Activated CD8-positive, alpha-beta memory T cell treated with anti-CD3 and anti-CD28 coated beads, Interleukin-2, amount 50 U/mL, for 48 hours (primary cell): ENCODE measurements at places on chromosomes 6 and 20.
A peak's percentile ranks its signal among the peaks of the same experiment; 100 is the strongest.

GRCh38 chr6:6004390-6004995, 2.2 kb downstream of the NRN1 start:
- peak; percentile 57 for DNase-seq

GRCh38 chr6:166032366-166033200, 135.1 kb downstream of the TBXT start:
- DNase-seq: no peak

GRCh38 chr6:112429226-112429625, 82.1 kb downstream of the RFPL4B start:
- DNase-seq: no peak

- DNase-seq: no peak
Measured at GRCh38 chr6:112308476-112308875, 38.7 kb upstream of the RFPL4B start.

DNA sequence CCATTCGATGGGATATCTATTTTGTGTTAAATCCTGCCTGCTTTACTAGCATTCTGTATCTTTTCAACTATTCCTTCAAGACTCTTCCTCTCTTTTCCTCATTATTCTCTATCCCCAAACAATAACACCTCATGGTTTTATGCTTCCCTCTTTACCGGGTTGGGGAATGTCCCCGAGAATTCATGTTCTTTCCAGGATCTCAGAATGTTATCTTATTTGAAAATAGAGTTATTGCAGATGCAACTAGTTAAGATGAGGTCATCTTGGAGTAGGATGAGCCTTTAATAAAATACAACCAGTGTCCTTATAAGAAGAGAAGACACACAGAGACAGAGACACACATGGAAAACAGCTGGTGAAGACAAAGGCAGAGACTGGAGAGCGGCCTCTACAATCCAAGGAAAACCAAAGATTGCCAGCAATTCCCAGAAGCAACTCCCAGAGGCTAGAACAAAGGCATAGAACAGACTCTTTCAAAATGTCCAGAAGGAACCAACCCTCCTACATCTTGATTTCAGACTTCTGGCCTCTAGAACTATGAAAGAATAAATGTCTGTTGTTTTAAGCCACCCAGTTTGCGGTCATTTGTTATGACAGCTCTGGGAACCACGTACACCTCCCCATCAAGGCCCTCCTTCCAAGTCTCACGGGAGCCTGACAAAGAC, 126.8 kb upstream of the TNFAIP3 start:
- no peak for DNase-seq

DNA sequence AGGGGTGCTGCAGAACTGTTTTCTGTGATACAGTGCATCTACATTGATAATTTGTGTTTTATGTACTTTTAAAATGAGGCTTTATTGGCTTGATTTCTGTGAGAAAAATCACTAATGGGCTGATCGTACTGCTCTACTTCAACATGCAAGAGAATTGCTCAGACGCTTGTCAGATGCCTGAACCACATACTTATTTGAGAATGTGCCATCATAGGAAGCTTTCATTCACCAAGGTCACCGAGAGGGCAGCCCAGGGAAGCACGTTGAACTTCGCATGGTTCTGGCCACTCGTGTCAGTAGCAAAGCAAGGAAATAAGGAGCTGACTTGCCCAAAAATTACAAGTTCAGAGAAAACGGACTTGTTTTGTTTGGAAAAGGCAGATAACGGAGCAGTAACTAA, 168.5 kb upstream of the AKAP12 start:
- peak; percentile 15 for DNase-seq

- DNase-seq: no peak
Measured at GRCh38 chr6:118569498-118569897, 21.4 kb downstream of the PLN start.

- DNase-seq: no peak
Measured at GRCh38 chr6:62764841-62765240, 446.4 kb upstream of the FKBP1C start.

DNA sequence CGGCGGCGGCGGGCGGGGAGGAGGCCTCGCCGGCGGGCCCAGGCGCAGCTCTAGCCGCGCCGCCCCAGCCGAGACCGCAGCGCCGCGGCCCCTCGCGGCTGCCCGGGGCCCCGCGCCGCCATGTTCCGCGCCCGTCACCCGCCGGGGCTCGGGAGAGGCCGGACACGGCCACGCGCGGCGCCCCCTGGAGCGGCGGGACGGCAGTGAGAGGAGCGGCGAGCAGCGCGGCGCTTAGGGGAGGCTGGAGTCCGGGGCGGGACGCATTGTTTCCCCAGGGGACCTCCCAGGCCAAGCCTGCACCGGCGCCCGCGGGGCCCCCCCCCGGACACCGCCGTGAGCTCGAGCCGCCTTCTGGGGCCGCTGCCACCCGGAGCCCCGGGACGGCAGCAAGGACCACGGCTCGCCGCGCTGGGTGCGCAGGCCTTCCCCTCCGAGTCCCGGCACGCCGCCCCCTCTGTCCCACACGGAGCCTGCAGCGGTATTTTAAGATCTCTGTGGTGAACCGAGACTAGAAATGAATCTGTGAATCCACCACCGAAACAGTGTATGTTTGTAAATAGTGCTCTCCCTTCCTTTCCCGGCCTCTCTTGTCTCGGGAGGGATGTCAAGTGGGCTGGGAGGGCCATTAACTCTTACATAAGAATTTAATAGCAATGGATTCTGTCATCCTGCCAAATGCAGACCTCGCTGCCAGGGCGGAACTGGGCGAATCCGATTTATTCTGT, 424 bp upstream of the KIF13A start:
- peak; percentile 76 for DNase-seq

DNA sequence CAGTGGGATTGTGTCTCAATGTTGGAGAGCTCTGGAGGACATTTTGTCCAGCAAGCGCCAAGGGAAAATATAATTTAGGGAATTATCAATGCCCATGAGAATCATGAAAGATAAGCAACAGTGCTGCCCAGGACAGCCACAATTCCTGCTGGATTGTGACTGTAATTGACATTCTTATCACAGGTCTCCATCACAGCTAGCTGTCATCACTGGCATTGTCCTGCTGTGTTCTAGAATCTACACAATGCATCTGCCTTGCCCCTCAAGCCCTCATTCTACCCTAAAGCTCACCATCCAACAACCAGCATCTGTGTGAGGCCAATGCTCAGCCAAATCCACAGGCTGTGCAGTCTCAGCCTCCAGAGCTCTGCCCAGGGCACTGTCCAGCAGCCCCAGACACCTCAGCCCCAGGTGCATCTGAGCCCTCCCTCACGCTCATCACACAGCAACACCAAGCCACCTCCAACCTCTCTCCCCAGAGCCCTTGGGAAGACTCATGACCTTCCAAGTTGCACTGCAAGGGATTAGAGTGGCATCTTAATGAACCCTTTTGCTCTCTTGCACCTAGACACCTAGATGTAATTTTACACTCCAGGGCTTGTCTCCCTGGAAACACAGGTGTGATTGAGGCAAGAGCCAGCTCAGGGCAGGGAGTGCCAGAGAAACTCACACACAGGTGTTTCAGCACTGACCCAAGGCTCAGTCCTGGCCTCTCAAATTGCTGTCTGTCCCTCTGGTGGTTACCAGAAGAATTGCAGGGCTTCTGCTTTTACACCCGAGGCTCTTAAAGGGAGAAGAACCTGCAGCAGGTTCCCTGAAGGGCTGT, 85.2 kb upstream of the PHACTR3 start:
- no peak for DNase-seq

GRCh38 chr6:75213732-75214131, 7.9 kb upstream of the COL12A1 start:
- DNase-seq: no peak

GRCh38 chr6:138590796-138591709, 91.8 kb upstream of the NHSL1 start:
- DNase-seq: no peak

DNA sequence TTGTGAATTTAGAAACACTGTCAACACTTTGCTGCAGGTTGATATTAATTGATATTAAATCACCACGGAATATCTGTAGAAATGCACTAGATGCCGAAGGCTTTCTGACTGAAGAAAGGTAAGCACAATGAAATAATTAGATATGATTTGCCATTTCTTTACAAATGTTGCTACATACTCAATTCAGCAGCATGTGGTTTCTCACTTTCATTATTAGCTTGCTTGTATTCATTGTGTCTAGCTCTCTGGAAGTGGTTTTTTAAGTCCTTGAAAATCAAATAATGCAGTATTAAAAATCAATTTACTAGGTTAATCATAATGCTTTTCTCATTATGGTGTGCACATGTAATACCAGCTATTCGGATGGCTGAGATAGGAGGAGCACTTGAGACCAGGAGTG, 231.3 kb upstream of the MARCKS start:
- DNase-seq: no peak

GRCh38 chr20:17807651-17808050, 107.9 kb downstream of the BANF2 start:
- DNase-seq: no peak

DNA sequence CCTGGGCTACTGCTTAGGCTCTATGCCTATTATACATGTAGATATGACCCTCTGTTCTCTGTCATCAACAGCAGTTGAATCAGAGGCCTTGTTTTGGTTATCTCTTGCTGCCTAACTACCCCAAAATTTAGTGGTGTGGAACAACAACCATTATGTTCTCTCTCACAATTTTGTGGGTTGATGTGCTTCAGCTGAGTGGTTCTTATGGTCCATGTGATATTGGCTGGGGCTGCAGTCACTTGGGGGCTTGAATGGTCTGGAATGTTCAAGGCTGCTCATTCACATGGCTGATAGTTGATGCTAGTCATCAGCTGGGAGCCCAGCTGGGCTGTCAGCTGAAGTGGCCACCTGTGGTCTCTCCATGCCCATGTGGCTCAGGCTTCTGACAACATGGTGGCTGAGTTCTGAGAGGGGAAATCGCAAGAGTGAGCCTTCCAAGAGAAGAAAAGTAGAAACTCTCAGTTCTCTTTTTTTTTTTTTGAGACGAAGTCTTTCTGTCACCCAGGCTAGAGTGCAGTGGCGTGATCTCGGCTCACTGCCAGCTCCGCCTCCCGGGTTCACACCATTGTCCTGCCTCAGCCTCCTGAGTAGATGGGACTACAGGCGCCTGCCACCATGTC, 47.8 kb downstream of the SHLD1 start:
- no peak for DNase-seq

GRCh38 chr6:142395266-142395665, 93.5 kb downstream of the ADGRG6 start:
- DNase-seq: no peak

DNA sequence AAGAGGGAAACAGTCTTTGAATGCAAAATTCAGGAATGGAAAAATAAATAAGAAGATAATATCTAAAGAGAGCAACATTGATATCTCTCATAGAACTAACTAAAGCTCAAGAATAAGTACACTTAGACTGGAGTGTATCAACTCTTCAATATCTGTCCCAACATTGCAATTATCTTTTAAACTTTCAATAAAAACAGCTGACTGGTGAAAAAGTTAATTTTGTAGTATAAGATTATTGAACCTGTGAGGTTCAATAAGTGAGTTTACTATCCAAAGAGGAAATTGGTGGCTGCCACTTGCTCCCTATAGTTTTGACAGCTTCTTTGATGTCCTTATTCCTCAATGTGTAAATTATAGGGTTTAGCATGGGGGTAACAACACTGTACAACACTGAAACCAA, 13.7 kb downstream of the OR5V1 start:
- DNase-seq: no peak

DNA sequence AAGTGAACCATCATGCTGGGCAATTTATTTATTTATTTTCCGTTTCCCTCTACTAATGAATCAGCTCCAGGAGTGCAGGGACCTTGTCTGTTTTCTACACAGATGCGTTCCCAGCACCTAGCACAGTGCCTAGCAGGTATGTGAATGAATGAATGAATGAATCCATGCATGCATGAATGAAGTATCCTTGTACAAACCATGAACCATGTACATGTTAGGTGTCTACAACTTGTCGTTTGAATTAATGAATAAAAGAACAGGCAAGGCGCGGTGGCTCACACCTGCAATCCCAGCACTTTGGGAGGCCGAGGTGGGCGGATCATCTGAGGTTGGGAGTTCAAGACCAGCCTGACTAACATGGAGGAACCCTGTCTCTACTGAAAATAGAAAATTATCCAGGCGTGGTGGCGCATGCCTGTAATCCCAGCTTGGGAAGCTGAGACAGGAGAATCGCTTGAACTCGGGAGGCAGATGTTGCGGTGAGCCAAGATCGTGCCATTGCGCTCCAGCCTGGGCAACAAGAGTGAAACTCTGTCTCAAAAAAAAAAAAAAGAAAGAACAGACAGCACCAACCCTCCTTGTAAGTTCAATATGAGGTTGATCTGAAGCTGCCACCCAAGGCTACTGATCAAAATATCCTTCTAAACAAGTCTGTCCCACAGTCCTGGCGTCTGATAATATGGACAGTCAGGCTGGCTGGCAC, 27.3 kb upstream of the SLC9A8 start:
- DNase-seq: no peak

DNA sequence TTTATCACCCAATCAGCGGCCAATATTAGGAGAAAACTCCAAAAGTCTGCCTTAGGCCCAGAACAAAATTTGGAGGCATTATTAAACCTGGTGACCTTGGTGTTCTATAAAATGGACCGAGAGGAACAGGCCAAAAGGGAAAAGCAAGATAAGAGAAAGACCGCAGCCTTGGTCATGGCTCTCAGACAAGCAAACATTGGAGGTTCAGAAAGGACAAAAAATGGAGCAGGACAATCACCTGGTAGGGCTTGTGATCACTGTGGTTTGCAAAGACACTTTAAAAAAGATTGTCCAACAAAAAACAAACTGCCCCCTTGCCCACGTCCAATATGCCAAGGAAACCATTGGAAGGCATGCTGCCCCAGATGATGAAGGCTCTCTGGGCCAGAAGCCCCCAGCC, 31.2 kb downstream of the CEP85L start:
- DNase-seq: no peak

DNA sequence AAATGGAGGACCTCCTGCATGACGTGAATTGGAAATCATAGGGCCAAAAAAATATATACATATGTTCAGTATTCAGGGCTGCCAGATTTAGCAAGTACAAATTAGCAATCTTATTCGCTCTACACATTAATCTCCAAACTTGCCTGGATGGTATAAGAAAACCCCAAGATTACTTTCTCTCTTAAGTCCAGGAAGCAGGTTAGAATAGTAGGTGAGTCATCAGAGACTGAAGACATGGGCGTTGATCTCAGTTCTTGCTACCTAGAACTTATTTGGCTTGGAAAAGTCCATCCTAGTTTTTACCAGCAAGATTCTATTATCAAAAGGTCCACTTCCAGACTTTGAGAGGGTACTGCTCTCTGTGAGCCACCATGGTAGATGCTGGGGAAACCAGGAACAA, 47.4 kb downstream of the GPR63 start:
- no peak for DNase-seq

DNA sequence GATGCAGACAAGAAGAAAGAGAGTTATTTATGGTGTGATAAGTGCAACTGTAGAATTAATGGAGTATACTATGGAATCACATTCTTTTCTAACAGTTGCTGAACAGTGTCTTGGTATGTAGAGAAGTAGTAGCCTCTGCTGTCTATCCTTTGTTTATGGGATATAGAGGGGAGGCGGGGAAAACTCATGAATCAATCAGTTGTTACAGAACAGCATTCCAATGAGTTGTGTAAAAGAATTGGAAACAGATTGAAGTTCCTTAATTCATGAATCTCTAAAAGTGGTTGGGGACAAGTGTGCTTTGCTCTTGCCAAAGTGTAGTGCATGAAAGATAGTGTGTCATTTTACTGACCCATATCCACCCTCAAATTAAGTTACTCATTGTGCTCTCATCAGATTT, 77.7 kb downstream of the FLRT3 start:
- DNase-seq: no peak
